ENCODE measurements at places on chromosomes 3 and 15.

DNA sequence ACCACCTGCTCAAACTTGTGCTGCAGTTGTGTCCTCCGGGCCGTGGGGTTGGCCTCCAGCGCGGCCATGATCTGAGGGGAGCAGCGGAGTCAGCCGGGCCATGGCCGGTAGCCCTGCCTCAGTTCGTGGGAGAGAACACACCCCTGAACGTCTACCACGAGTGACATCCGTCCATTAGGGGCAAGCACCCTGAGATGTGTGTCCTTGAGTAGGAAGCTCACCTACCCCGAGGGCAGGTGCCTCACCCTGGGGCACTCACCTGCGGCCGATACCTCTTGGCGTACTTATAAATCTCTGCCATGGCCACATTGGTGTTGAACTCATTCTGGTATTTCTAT, 13.4 kb downstream of the H1-8 start:
- no peak for DNase-seq

GRCh38 chr15:40409366-40409765, 3.8 kb downstream of the IVD start:
- DNase-seq, result no peak

DNA sequence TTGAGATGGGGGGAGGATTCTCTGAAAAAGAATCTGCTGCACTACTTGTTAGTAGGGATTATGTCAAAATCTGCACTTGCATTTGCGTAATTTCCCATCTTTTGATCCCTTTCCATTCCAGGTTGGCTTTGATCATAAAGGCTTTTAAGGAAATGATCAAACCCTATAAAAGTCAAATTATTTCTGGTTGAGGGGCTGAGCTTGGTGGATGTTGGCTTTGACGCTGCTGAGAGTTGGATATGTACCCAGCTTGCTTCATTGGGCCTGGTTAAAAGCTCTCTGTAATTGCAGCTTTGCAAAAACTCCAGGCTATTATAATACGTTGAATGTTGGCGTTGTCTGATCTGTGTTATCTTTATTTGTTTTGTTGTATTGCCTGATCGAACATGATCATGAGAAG, 12.0 kb downstream of the LRRC3B start:
- no peak for DNase-seq

- DNase-seq, result no peak
These were observed 37.3 kb downstream of the FSD2 start for GRCh38 chr15:82768414-82769054.

DNA sequence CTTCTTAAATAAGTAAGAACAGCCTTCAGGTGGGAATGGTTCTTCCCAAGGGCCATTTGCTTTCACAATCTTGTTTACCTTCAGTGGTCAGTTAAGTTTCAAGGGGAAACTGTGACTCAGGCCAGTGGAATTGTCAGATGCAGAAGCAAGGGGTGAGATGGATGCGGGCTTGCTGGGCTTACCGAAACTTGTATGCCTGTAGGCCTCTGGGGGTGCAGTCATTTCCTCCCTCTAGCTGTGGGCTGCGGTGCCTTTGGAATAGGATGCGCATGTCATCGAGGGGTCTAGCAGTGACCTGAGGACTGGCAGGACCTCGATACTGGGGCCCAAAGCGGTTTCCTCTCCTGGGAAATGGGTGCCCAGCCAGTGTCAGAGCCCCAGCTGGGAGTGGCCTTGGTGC, 121.6 kb downstream of the EEFSEC start:
- DNase-seq, result no peak

DNA sequence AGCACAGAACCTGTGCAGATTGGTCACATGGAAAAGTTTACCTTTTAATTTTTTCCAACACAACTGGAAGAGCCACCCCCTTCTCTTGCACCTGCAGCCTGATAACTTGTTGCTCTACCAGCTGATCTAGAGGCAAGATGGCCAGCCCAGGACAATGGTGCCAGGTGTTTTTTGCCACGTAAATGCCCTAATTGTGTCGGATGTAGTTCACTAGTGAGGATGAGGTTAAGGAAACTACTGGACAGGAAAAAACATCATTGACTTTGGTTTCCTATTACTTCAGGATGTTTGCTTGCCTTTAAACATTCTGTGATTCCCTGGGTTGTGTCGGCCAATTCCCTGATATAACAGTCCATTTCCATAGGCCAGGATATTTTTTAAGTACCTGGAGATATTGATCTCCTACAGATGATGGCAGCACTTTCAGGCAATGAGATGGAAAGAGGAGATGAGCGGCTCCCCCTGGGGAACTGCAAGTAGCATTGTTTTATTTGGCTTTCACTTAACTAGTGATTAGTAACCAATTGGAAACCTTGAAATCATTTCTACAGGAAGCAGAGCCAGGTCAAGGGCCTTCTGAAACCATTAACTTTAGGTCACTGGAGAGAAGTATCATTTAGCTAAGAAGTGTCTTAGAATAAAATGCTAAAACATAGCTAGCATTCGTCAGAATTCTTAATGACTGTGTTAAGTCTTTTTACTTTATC, 72.5 kb downstream of the OSBPL10 start:
- DNase-seq, result no peak

DNA sequence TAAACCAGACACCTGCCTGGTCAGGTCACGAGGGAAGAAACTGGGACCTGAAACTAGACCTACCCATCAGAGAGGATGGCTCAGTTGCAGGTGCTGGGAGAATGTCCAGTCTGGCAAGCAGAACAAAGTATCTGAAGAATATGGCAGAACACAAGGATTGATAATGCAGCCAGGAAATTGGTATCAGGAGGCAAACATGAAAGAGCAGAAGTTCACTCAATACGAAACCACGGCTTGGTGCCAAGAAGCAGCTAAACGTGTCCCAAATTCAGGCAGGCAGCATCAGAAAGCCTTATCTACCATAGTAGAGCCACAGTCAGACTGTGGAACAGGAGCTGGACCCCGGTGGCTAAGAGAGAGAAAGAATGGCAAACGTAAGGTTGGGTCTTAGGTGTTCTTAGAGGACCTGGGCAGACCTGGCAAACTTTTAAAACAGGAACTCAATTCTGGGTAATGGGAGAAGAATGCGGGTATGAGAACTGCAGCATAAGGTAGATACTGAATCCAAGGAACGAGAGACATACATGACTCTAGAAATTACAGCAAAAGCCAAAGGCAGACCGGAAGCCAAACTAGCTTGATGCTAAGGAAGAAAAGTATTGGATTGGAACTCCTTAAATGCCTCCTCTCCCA, 169.0 kb upstream of the NECTIN3 start:
- DNase-seq, result no peak

- DNase-seq, result no peak
These were observed 10.3 kb downstream of the USF3 start for GRCh38 chr3:113685956-113686721.

GRCh38 chr3:59734061-59734460, 684.2 kb upstream of the CFAP20DC start:
- DNase-seq, result no peak

DNA sequence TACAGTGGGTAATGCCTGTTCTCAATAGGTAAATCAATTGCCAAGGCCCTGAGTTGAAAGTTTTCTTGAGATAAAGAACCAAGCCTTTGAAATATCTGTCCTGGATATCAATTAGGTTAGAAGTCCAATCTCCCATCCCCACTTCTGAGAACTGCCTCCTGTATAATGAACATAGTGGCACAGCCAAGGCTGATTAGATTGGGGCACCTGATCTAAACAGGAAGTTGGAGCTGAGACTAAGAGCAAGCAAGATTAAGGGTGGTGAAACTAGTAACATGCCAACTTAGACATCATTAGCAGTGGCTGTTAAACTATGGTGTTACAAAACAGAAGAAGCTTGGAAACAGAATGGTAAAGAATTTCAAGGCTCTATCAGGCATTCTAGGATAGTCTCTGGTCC, 137.7 kb upstream of the TMEM108 start:
- DNase-seq, result no peak

DNA sequence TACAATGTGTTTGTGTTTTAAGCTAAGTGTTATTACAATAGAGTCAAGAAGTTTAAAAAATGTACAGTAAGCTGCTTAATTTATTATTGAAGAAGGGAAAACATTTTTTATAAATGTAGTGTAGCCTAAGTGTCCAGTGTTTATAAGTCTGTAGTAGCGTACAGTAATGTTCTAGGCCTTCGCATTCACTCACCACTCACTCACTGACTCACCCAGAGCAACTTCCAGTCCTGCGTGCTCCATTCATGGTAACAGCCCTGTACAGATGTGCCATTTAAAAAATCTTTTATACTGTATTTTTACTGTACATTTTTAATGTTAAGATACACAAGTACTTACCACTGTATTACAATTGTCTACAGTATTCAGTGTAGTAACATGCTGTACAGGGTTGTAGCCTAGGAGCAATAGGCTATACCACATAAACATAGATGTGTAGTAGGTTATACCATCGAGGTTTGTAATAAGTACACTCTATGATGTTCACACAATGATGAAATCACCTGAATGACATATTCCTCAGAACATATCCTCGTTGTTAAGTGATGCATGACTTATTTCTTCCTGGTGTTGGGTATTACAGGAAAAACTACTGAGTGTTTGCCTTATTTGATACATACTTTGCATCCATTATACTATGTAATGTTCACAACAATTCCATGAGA, 156.6 kb upstream of the NUDT16 start:
- DNase-seq, result no peak

- no peak for DNase-seq
These were observed 133.8 kb downstream of the MOBP start for GRCh38 chr3:39601241-39601640.

GRCh38 chr15:59662260-59662659, 4.9 kb upstream of the GTF2A2 start:
- DNase-seq, result no peak

DNA sequence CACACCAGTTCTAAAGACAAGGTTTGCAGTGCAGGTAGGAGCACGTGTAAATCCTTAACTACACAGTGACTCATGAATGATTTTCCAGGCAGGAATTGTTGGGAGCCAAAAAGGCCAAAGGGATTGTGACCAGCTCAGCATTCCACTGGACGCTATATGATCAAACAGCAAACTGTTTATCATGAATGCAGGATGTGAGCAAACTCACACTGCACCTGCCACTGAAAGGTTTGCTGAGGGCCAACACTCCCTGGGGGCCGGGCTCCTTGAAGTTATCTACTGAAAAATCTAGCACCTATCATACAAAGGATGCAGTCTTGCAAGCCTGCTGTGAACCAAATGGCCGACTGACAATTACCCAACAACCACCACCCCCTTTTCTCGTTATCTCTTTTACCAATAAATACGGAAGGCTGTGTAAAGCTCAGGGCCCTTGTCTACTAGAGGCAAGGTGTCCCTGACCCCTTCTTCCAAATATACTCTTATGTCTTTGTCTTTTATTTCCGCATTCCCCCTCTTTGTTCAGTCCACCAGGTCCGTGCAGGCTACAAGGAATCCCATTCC, 11.5 kb upstream of the DNASE1L3 start:
- DNase-seq, result no peak

GRCh38 chr3:156543043-156543555, 11.8 kb downstream of the SSR3 start:
- DNase-seq, result no peak

- DNase-seq, result no peak
These were observed 24.0 kb upstream of the SPTBN5 start for GRCh38 chr15:41917767-41918430.

DNA sequence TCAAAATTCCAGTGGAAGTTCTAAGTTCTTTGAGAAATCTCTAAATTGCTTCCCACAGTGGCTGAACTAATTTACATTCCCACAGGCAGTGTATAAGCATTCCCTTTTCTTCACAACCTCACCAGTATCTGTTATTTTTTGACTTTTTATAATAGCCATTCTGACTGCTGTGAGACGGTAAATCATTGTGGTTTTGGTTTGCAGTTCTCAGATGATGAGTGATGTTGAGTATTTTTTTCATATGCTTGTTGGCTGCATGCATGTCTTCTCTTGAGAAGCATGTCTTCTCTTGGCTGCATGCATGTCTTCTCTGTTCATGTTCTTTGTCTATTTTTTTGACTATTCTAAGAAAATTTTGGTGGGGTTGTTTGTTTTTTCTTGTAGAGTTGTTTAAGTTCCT, 499.6 kb upstream of the CCDC54 start:
- no peak for DNase-seq

DNA sequence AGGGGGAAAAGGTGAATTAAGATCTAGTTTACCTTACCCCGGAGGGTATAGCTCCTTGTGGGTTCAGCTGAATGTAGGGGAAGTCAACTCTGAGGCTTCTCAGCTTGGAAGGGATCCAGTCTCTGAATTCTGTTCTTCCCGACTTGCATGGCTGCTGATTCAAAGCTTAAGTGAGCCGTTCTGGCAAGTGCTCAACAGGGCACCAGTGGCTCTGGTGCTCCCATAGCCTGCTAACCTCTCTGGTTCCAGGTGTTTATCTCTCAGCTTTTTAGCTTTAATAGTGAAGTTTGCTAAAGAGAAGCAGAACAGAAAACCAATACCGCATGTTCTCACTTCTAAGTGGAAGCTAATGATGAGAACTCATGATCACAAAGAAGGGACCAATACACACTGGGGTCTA, 46.3 kb upstream of the RBP1 start:
- no peak for DNase-seq

DNA sequence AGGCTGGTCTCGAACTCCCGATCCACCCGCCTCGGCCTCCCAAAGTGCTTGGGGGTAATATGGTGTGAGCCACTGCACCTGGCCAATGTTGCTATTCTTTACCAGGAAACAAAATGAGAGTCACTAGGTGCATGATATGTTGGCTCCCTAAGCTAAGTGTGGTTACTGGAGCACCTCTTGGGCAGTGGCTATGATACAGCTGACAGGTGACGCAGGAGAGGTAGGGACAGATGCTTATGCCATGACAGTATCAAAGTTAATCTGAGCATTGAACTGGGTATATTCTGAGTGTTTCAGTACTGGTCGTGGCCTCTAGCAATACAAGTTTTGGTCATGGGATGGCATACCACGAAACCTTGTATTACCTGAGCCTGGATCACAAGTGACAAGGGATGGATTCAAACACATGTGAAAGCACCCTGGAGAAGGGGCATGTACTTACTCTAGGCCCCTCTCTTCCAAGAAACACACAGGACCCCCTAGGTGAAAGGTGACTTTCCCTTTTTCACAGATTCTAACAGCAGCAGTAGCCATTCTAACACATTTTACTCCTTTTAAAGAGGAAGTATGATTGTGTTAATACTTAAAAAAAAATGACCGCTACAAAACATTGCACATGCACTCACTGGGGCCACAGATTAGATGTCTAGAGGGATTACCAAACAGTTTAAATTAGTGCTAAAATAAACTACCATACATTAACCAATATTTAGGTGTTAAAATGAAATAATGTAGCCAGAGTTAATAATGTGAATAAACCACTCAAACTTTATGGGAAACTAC, 467.3 kb downstream of the SHQ1 start:
- DNase-seq, result no peak

DNA sequence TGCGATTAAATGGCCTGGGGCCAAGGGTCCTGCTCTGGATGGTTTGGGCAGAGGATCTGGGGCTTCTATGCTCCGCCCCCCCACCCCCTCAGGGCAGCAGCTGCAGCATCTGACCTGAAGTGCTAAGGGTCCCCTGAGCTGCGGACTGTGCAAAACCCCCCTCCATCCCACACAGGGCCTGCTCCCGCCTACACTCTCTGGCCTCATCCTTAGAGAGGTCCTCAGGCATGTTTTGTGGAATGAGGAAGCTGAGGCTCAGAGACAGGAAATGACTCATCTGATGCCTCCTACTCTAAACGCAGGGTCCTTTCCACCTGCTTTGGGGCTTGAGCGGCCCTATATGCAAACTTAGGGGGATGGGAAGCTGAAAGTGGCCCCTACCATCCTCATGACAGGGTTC, 59.5 kb upstream of the CTSH start:
- no peak for DNase-seq

Measured in stimulated activated effector memory CD8-positive, alpha-beta T cell treated with anti-CD3 and anti-CD28 coated beads, Interleukin-12 subunit alpha, Interleukin-12 subunit beta, amount 100 ng/mL, for 72 hours (primary cell).